ENCODE measurements at places on chromosomes 1 and 21.
A peak's percentile ranks its signal among the peaks of the same experiment; 100 is the strongest.

- peak; percentile 48 for DNase-seq
Measured at GRCh38 chr1:30329802-30330557, 393.4 kb downstream of the MATN1 start.

DNA sequence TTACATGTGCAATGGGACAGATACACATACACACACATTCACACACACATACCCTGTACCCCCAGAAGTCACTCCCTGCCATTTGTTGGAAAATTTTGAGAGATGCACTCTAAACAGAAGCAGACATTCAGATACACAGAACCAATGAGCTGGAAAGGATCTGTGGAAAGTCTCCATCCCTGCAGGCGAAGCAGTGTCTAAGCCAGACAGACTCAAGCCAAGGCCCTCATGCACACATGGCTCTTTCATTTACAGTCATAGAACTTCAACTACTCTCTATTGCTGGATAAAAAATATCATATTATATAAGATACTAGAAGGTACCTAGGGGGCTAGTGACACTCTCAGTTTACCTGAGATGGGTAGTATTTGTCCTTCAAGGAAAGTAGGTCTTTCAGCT is 7.3 kb upstream of the SEC16B start:
- no peak for DNase-seq

- no peak for DNase-seq
Measured at GRCh38 chr1:53086491-53087070, 24.6 kb downstream of the PODN start.

DNA sequence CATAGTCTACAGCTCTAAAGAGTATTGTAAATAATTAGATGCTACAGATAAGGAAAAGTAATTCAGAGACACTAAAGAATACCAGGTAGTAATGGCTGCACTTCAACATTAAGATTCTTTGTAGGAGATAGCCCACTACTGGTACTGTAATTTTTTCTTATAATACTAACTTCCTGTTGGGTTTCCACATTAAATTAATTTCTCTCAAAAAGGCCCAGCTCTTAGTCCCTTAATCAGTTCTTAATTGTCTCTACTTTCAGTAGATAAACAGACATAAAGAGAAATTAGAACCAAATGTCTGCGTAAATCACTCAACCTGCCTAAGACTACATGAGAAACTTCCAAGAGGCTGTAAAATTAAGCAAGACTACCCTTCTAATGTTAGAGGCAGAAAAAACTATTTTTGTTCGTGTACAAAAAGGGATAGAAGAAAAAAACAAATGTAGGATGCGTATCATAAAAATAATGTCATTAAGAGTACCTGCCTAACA is 83.4 kb downstream of the NOTCH2 start:
- DNase-seq, result no peak

- DNase-seq, result no peak
Measured at GRCh38 chr1:39387452-39387851, 104.0 kb upstream of the BMP8A start.

DNA sequence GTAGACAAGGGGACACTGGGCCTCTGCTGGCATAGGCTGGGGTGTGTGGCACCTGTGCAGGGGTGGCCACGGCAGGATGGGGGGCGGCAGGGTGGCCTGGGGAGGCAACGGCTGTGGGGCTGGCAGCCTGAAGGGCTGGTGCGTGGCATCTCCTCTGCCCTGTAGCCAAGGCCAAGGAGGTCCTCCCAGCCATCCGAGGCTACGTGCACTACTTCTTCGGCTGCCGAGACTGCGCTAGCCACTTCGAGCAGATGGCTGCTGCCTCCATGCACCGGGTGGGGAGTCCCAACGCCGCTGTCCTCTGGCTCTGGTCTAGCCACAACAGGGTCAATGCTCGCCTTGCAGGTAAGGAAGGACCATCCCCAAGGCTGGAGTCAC is 36.0 kb upstream of the LHX4 start:
- DNase-seq, result no peak

DNA sequence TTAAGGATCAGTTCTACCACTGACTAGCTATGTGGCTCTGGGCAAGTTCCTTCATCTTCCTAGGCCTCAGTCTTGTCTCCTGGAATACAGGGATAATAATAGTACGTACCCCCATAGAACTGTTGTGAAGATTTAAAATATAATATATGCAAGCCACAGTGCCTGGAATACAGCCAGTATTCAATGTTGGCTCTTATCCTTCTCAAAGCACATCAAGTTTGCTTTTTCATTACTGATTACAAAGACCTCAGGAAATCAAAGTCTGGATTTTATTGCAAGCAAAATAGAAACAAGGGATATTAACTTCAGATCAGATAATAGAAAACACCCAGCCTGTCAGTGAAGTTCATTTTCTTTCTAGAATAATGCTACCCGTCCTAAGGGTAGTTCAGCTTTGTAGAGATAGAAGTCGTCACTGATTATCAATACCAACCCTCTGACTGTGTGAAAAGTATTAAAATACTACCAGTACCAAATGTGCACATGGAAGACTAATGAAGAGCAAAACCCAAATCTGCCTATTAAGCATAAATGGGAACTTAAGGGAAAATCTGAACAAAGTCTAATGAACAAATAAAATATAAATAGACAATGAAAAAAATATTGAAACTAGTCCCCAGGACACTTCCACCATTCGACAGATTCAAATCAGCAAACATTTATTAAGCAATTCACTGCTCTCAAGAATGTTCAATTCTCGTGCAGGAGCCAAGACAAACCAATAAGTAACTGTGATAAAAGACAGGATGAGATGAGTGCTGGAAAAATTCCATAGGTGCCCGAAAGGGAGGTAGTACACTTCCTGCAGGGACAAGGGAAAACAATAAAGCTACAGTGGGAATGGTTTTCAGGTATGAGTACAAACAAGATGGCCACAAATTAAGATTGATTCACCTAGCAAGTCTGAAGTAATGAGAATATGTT is 206.2 kb downstream of the SMYD3 start:
- DNase-seq, result no peak

- no peak for DNase-seq
Measured at GRCh38 chr1:150164779-150165178, 15.1 kb downstream of the PLEKHO1 start.

Data from WTC11 (cell line).